ENCODE measurements at places on chromosomes 1 and 21. TPM values are rescaled to one million over a fixed set of nuclear protein-coding genes. Genes with fewer than 3 reads are reported as not detected.
A peak's percentile ranks its signal among the peaks of the same experiment; 100 is the strongest.

Gene ATP1A2
- polyA plus RNA-seq = not detected

Gene CALML6
- not detected for polyA plus RNA-seq

Gene SAMD13
- 0.41 TPM for polyA plus RNA-seq

DNA sequence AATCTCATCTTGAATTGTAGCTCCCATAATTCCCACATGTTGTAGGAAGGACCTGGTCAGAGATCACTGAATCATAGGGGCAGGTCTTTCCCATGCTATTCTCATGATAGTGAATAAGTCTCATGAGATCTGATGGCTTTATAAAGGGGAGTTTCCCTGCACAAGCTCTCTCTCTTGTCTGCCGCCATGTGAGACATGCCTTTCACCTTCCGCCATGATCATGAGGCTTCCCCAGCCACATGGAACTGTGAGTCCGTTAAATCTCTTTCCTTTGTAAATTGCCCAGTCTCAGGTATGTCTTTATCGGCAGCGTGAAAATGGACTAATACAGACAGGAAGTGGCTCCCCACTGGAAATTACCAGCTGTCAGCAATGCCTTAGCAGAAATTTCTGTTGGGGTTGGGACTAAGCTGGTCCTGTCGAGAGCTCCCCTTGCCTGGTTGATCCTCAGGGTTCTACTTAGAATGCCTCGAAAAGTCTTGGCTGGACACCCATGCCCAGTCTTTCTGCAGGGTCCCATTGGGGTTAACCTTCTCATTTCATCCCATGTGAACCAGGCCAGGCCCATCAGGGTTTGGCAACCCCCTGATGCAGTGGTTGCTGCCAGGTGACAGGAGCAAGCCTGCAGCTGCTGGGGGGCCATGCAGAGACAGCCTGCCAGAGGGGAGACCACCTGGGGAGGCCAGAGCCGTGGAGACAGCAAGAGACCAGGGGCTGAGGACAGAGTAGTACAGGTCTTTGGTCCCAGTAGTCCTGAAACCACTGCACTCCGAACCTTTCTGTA, 2.8 kb upstream of the ABCG1 start:
- DNase-seq = no peak

DNA sequence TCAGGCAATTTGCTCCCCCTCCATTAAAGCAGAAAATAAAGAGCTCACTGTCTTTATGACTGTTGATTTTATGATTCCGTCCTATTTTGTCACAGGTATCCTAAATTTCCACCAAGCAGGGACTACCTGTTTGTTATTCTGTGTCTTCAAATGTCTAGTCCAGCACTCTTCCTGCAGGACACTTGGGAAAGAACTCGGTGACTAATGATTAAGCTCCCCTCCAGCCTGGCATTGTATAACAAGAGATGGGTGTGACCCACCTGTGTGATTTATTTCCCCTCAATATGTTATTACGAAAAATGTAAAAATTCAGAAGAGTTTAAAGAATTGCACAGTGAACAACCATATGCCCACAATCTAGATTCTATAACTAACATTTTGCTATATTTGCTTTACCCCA, 42.9 kb upstream of the LRRN2 start:
- no peak for DNase-seq

DNA sequence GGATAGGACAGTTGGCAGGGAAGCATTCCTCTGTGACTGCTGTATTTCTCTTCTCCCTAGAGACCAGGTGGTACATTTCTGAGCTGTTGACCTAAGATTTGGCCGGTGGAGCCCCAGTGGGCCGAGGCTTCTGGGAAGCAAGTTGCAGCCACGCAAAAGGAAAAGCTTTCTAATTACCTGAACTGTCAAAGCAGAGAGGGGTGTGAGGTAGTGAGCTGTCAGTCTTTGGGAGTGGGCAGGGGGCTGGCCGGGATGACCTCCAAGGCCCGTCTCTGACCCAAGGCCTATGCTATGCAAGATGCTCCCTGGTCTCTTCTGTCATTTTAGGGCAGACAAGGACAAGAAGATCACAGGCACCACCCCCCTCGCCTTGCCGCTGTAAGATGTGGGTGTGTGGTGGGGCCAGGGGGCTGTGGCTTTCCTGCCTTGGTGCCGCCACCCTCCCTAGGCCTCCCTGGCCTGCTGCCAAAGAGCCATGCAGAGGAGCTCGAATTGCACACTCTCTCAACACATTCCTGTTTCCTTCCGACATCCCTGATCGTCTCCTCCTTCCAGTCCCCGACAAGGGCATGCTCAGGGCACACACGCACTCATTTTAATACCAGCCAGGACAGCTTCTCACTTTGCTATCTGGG, 7.7 kb downstream of the PADI1 start:
- peak; percentile 72 for DNase-seq

- DNase-seq = no peak
These were observed 444.0 kb downstream of the PTPRC start for GRCh38 chr1:199082778-199083389.

DNA sequence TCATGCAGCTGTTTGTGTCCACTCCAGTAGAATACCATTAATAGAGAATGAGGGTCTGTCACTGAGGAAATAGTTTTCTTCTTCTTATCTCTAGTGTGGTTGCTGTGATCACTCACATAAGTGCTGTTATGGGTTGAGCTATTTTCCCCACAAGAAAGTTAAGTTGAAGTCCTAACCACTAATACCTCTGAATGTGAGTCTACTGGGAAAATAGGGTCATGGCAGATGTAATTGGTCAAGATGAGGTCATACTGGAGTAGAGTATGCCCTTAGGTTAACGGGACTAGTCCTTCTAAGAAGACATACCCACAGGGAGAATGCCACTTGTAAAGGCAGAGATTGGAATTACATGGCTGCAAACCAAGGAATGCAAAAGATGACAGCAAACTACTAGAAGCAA, 70.5 kb upstream of the COL24A1 start:
- DNase-seq = no peak

DNA sequence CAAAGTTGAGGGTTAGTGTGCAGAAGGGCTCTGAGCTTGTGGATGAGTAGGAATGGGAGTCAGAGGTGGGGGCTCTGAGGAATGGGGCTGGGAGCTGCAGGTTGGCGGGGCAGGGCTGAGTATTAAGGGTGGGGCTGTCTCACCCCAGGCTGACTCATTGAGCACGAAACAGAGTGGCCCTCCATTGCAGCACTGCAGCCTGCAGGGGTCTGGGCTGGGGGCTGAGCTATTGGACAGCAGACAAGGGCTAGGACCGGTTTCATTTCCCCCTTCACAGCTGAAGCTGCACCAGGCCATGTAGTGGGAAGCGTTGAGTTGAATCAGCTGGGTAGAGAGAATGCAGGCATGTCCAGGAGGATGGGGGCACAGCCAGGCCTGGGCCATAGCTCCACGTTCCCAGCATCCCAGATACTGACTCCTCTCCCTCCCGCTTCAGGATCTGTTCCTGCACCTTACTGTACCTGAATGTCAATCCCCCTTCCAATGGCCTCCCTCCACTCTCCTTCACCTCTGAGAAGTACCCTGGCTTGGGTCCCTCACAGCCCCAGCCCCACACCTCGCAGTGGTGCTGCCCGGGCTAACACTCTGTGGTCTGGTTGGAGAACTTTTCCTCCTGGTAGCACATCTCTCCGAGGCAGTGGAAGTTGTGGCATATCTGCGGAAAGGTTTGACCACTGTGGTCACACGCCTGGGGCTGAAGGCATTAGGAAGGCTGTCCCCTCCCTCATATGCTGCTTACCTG, 4.4 kb upstream of the INPP5B start:
- DNase-seq = no peak

GRCh38 chr1:180201451-180202200, 28.4 kb upstream of the LHX4 start:
- no peak for DNase-seq

DNA sequence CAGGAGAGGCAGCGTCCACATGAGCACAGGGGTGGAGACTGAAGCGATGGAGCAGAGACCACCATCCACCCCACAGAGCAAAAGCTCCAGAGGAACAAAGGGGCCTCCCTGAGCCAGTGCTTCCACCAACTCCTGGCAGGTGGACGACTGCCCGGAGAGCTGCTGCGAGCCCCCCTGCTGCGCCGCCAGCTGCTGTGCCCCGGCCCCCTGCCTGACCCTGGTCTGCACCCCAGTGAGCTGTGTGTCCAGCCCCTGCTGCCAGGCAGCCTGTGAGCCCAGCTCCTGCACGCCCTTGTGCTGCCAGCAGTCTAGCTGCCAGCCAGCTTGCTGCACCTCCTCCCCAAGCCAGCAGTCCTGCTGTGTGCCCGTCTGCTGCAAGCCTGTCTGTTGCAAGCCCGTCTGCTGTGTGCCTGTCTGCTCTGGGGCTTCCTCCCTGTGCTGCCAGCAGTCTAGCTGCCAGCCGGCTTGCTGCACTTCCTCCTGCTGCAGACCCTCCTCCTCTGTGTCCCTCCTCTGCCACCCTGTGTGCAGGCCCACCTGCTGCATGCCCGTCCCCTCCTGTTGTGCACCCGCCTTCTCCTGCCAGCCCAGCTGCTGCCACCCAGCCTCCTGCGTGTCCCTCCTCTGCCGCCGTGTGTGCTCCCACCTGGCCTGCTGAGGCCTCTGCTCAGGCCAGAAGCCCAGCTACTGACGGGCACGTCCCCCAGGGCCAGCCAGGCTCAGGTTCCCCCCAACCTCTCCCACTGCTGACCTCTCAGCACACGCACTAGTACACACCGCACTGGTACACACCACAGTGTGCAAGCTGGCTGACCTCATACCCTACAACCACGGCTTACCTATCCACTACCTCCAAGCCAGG, 5.4 kb downstream of the KRTAP10-12 start:
- DNase-seq = no peak

Measured in naive thymus-derived CD4-positive, alpha-beta T cell (primary cell).